Activated CD4-positive, alpha-beta T cell treated with anti-CD3 and anti-CD28 coated beads, Interleukin-2, amount 10 ng/mL, durations not matched to agents 7 days and 5 days (primary cell): ENCODE measurements at places on chromosomes 5 and 9.

DNA sequence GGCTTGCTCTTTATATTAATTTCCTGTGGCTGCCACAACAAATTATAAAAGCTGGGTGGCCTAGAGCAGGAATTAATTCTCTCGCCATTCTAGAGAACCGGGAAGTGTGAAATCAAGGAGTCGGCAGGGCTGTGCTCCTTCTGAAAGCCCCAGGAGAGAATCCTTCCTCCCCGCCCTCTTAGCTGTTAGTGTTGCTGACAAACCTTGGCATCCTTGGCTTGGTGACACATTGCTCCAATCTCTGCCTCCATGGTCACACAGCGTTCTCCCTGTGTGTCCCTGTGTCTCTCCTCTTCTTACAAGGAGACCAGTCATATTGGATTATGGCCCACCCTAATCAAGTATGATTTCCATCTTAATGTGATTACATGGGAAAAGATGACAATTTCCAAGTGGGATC, 55.9 kb upstream of the NEURL1B start:
- no peak for DNase-seq

- no peak for DNase-seq
Measured at GRCh38 chr9:17994695-17995425, 416.0 kb downstream of the SH3GL2 start.

- no peak for DNase-seq
Measured at GRCh38 chr9:5479994-5480694, 29.8 kb downstream of the CD274 start.

DNA sequence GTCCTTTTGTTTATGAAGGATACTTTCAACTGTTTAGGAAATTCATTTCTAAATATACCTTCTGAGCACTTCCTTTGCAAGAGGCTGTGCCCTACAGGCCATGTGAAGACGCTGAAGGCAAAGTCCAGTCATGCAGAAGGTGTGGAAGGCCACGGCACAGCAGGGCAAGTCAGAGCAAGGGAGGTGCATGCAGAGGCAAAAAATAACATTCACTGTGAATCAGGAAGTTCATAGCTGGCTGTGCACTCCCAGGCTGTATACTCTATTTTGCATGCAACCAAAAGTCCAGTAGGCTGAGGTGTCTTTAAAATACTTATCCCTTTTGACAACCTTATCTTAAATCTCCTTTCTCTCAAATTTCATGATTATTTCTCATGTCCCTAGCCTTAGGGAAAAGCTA, 50.3 kb downstream of the GNAQ start:
- DNase-seq, result no peak

- DNase-seq, result no peak
Measured at GRCh38 chr5:63125862-63126261, 547.2 kb downstream of the LRRC70 start.

- DNase-seq, result no peak
Measured at GRCh38 chr9:87013490-87013889, 66.2 kb upstream of the GAS1 start.

GRCh38 chr5:138874771-138875551, at the start of gene LRRTM2:
Gene LRRTM2, minus strand, starts transcription at chr5:138875335. Its CDS starts 424 bp downstream, at chr5:138874911.
- no peak for DNase-seq

- no peak for DNase-seq
Measured at GRCh38 chr5:36655161-36655560, 48.8 kb downstream of the SLC1A3 start.

- DNase-seq, result peak; percentile 49
Measured at GRCh38 chr9:5629312-5630080, 589 bp downstream of the RIC1 start.

GRCh38 chr9:88947581-88948573, 43.4 kb upstream of the S1PR3 start:
- no peak for DNase-seq

GRCh38 chr9:69346596-69347390, 21.8 kb downstream of the ENTREP1 start:
- DNase-seq, result no peak

DNA sequence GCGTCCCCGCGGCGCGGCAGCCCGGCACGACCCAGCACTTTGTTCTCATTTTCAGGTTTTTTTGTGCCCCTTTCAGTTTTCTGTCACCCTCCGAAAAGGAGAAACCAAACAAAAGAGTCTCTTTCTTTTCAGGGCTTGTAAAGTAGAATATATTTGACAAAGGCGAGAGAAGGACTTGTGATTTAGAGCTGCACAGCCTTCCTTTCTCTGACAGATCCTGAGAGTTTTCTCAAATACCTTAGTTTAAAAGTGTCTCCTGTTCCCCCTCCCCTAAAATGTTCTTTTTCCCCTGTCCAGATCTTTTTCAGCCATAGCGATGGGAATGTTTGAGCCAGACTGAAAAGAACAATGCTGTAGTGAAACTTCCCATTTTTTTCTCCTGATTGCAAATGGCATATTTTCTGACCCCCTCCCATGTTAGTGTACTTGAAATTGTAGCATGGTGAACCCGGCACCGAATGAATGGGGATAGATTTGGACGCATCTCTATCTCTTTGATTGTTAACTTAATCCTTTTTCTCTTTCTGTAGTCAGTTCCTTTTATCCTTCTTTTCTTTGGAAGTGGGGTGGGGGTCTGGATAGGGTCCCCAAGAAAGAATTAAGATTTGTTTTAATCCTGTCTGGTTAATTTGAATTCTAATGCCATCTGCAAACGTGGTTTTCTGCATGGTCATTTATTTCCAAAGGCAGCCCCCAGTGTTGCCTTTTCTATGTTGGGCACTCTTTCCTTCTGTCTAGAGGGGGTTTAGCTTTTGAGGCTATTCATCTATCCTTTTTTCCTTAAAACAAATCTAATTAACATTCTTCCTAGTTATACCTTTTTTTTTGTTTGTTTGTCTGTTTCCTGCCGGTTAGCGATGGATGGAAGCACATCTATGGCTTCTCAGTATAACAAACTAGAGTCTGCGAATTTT, 2.2 kb downstream of the ZSWIM6 start:
- DNase-seq, result no peak

GRCh38 chr9:20725675-20726074, 41.6 kb downstream of the FOCAD start:
- DNase-seq, result no peak

DNA sequence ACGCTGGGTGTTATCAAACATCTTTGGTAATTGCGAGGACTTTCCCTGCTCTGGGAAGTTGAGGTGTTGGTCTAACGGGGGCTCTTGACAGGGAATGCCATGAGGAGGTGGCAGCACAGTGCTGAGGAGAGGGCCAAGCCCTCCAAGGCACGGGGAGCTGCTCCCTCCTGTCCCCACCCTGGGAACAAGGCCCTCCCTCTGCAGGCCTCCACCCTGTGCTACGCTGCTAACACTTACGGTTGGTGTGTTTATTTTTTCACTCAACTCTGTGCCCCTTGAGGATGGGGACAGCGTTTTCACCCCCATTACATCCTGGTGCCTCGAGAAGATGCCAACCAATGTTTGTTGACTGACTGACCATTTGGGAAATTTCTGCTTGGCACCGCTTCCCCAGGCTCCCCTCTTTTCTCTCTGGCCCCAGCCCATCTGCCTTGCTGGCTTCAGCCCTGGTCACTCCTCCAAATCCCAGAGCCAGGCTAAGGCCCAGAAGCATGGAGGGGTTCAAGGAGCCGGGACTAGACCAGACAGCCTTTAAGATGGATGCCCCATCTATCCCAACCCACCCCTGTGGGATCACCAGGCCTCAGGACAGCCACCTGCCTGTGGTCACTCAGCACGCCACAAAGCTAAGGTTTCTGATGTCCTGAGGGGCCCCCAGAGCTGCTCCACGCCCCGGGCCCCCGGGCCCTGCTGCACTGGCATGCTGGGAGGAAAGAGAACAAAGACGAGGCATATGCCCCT, 125.7 kb downstream of the BARX1 start:
- no peak for DNase-seq

- DNase-seq, result no peak
Measured at GRCh38 chr5:1185629-1186350, 15.6 kb upstream of the SLC6A19 start.

DNA sequence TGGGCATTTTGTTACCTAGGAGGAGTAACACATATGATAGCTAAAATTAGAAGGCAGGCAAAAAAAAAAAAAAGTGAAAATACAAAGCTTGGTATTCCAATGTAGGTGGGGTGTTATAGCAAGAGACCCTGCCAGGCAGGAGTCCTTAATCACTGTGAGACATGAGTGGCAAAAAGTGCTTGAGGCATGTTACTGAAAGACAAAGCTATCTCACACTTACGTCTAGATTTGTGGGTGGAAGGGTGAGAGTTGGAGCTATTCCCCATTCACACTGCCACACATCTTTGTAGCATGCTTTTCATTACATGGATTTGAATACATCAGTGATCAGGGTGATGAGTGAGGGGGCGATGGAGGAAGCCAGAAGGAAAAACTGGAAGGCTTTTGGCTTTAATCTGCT, 2.6 kb upstream of the PLPPR1 start:
- no peak for DNase-seq

- no peak for DNase-seq
Measured at GRCh38 chr5:175508896-175509295, 30.5 kb downstream of the SFXN1 start.

DNA sequence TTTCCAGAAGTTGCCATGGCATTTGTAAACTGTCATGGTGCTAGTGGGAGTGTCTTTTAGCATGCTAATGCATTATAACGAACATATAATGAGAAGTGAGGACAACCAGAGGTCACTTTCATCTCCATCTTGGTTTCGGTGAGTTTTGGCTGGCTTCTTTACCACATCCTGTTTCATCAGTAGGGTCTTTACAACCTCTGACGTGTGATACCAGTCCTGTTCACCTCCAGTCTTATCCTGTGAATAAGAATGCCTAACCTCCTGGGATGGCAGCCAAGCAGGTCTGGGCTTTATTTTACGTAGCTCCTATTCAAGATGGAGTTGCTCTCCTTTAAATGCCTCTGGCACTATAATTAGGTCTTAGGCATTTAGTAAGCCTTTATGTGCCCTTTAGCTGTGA, 20.4 kb upstream of the RFK start:
- no peak for DNase-seq

DNA sequence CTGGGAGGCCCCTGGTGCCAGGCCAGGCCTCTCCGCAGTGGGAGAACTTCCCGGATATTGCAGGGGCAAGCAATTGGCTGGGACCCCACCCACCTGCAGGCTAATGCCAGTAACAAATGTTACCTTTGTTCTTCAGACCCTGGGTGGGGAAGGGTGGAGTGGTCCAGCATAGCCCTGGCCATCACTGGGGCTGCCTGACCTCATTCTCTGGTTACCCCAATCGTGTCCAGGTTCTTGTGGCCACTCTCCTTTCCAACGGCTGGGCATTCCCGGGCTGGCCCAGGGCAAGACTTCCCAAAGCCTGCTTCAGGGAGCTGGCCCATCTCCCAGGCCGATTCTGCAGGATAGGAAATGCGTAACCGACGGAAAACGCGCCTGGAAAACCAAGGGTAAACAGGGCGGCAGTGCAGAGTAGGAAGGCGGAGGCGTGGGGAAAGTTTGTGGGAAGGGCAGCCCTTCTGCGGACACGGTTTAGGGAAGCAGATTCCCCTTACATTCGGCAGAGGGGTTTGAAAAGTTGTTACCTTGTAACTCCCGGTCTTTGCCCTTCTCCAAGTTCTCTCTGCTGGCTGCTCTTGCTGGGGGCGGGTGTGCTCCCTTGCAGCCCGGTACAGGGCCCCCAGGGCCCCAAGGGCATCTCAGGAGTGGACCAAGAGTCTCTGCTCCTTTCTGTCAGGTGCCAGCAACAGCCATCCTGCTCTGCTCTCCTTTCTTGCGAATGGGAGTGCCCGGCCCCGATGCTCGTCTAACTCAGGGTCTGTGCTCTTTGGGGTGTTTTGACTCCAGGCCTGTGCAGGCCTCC, 3.5 kb downstream of the NRARP start:
- DNase-seq, result no peak

- DNase-seq, result peak; percentile 41
Measured at GRCh38 chr5:147576646-147577535, 67.0 kb upstream of the DPYSL3 start.

DNA sequence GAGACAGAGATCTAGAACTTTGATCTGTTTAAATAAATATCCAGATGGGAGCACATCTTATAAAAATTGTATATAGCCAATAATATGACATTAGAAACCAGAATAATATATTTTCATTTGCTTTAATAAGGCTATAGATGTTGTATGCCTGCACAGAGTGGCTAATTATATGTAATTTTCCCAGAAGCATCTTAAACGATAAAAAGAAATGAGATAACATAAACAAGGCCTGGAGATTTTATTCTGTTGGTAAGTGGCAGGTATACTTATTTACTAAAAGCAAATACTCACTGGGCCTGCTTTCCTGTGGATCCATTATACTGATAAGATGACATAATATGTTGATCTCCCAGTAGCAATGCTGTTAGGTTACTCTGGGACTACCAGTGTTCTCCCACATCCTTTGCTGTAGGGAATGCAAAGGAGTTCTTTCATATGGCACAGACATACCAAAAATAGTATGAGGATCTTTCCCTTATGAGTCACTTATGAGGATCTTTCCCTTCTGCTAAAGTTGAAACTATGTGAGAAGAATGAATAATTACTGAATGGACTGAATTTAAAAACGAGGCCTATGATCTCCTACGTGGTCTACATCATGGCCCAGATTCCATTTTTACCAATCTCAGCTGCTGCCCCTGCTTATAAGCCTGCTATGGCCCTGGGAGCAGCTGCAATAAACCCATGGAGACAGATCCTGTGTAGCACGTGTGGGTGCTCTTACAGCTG, 112.1 kb downstream of the NUDT12 start:
- DNase-seq, result no peak

GRCh38 chr5:137478043-137478442, 21.1 kb downstream of the SPOCK1 start:
- no peak for DNase-seq

DNA sequence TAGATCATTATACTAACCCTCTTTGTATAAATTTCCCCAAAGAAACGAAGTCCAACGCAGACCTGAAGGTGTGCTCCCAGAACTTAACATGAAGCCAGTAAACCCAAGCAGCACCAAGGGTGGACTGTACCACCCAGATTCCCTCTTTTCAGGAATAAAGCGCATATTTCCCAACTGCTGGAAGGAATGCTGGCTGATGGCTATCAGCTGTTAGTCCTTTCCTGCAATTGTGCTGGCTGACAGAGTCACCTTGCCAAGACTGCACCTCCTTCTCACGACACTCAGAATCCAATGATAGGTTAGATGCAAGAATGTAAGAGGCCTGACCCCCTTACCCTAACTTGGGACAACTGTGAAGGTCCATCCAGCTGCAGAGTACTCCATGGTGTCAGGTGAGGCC, 93.9 kb downstream of the MAPKAP1 start:
- DNase-seq, result no peak

GRCh38 chr9:96441798-96442445, 8.0 kb upstream of the HABP4 start:
- DNase-seq, result peak; percentile 50

DNA sequence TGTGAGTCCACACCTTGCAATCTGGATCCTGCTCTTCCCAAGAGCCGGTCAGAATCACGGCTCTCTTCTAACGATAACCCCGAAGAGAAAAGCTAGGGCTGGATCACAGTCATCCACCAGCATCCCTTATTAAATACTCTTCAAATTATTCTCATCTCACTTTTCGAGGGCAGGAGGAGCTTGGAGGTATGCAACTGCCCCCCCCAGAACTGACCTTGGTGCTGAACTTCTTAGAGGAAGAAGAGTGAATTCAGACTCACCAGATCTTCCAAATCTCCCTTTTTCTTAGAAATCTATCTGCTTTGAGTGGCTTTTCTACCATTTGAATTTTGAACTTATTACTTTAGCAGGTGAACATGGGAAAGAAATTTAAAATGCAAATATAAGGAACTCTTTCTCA, 75.7 kb downstream of the MED10 start:
- no peak for DNase-seq
